KG1 (cell line): ENCODE measurements at places on chromosomes 5 and 9.

GRCh38 chr5:6676702-6677101 lies 36.5 kb upstream of the TENT4A start:
- no peak for DNase-seq

DNA sequence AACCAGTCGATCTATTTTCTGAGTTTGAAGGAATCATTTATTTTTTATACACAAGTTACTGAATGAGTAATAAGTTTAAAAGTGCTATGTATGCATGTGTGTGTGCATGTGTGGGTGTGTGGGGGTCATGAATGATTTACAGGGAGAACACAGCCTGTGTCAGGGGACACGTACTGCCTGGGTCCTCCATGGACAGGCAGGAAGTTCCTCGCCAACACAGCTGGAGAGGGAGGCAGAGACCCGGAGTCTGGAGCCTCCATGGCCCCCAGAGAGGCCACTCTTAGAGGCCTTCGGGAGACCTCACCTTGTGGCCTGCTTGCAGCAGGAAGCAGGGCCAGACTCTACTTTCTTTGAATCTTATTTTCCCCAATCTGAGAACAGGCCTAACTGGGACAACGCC lies 144.7 kb downstream of the GABBR2 start:
- no peak for DNase-seq

- DNase-seq: no peak
Observed at GRCh38 chr9:121220996-121221663, 19.5 kb upstream of the RAB14 start.

GRCh38 chr9:16044579-16044881 lies 491.7 kb downstream of the CCDC171 start:
- DNase-seq: no peak
